CD8-positive, alpha-beta memory T cell (primary cell): ENCODE measurements at places on chromosomes 3 and 15. TPM values are rescaled to one million over a fixed set of nuclear protein-coding genes. Genes with fewer than 3 reads are reported as not detected.
A peak's percentile ranks its signal among the peaks of the same experiment; 100 is the strongest.

The LEO1 gene
- 36.0 TPM for total RNA-seq

- no peak overlapping the region for H3K4me3 ChIP-seq
- DNase-seq: no peak
- no peaks in the 10 kb centered on the region for H3K36me3 ChIP-seq
- no peaks in the 10 kb centered on the region for H3K4me1 ChIP-seq
Observed at GRCh38 chr3:115469649-115470048, 153.7 kb upstream of the GAP43 start.

DNA sequence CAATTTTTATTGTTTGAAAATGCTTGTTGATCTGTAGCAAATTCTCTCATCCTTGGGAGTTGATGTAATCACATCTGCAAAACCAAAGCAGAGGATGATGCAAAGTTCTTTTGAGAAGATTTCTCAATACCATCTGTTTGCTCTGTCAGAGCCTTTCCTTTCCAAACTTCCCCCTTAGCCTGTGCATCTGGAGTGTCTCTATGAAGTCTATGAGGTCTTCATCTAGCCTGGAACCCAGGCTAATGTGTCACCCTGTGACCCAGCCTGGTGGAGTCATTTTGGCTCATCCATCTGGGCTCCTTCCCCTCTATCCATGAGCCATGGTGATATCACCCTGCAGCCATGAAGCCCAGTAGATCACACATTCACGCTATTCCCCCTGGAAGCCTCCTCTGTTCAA lies 123.2 kb upstream of the SLC7A14 start:
- DNase-seq: no peak
- no peaks in the 10 kb centered on the region for H3K4me1 ChIP-seq
- no peaks in the 10 kb centered on the region for H3K27me3 ChIP-seq
- H3K4me3 ChIP-seq: no peak overlapping the region

- H3K27ac ChIP-seq: peak overlapping the region; percentile 21
- no peak for DNase-seq
- peaks cover 32% of the 10 kb centered on the region for H3K4me1 ChIP-seq
- H3K27me3 ChIP-seq: no peaks in the 10 kb centered on the region
- peak overlapping the region; percentile 33 for H3K4me3 ChIP-seq
- H3K36me3 ChIP-seq: no peaks in the 10 kb centered on the region
Observed at GRCh38 chr15:88904257-88904623, 8.9 kb upstream of the HAPLN3 start.

The BFSP2 gene
- not detected for total RNA-seq

- H3K36me3 ChIP-seq: no peaks in the 10 kb centered on the region
- no peak overlapping the region for H3K27ac ChIP-seq
- no peak overlapping the region for H3K4me3 ChIP-seq
- no peaks in the 10 kb centered on the region for H3K27me3 ChIP-seq
- DNase-seq: no peak
Observed at GRCh38 chr3:126179825-126180476, 435 bp downstream of the ALDH1L1 start.

GRCh38 chr3:72761410-72761809 lies 86.8 kb downstream of the SHQ1 start:
- H3K27me3 ChIP-seq: no peaks in the 10 kb centered on the region
- H3K4me1 ChIP-seq: peaks cover 21% of the 10 kb centered on the region
- no peak overlapping the region for H3K27ac ChIP-seq
- no peak for DNase-seq
- H3K36me3 ChIP-seq: peaks cover 5% of the 10 kb centered on the region

GRCh38 chr3:63990204-63990603 lies 33.1 kb downstream of the PSMD6 start:
- no peak overlapping the region for H3K27ac ChIP-seq
- H3K27me3 ChIP-seq: no peaks in the 10 kb centered on the region
- peaks cover 92% of the 10 kb centered on the region for H3K36me3 ChIP-seq
- no peak overlapping the region for H3K4me3 ChIP-seq
- no peak for DNase-seq

DNA sequence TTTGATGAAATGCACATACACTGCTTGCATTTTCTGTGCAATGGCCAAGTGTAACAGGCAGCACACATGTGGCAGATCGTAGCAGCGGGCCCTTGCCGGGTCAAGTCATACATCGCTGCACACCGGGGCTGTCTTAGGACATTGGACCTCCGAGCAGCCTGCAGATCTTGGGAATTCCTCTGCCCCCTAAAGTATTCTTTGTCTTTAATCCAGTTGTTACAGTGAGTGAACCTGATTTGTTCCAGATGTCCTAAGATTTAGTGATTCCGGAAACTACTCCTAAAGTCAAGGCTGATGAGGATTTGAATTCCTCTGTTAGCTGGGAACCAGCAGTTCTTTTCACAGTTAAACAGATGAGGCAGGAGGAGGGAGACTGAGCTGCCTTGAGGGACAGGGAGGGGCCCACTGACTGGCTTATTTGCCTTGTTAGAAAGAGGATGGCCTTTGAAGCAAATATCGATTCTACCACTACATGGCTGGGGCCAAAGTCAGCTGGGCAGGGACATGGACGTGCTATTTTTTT lies 190.7 kb upstream of the CTDSPL start:
- H3K27me3 ChIP-seq: no peaks in the 10 kb centered on the region
- no peak for DNase-seq
- H3K36me3 ChIP-seq: no peaks in the 10 kb centered on the region
- H3K27ac ChIP-seq: no peak overlapping the region
- H3K4me3 ChIP-seq: no peak overlapping the region

DNA sequence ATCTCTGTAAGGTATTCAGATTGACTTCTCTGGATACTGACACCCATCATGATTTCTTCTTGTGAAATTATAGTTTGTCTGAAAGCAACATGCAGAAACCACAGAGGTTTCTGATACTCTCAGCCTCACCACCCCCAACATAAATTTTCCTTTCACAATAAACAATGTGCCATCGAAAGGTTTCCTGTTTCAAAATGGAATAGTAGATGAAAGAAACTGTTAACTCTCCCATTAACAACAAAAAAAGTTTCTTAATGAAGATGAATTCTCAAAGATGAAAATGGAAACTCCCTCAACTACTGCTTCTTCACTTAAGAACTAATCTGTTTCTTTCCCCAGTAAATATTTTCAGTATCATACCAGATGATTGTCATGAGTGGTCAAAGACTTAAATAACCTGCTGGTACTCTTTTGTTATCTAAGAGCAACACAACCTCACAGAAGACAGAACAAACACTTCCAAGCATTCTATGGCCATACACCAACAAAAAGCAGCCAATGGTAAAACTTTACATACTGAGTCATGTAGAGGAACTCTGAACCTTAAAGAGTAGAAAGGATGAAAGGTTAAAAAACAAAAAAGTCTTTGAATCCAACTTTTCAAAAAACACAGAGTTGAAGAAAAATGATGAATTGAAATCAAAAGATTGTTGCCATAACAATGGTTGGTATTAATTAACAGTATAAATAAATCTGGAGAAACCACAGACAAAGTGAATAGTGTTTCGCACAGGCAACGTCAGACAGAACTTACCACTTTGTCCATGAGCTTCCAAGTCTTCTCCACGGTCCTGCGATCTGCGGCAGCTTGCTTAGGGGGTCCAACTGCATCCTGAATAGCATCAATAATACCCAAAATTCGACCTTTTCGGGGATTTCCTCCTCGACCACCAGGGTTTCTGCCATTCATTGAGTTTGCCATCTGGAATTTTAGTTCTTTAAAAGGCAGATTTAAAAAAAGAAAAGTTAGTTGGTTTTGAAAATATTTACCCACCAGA lies 1.9 kb downstream of the CBLB start:
- no peaks in the 10 kb centered on the region for H3K27me3 ChIP-seq
- peaks cover 6% of the 10 kb centered on the region for H3K36me3 ChIP-seq
- DNase-seq: peak; percentile 53
- peaks cover 57% of the 10 kb centered on the region for H3K4me1 ChIP-seq

The VILL gene
- 14.7 TPM for total RNA-seq

- H3K27me3 ChIP-seq: no peaks in the 10 kb centered on the region
- H3K27ac ChIP-seq: no peak overlapping the region
- no peak for DNase-seq
- no peaks in the 10 kb centered on the region for H3K4me1 ChIP-seq
Observed at GRCh38 chr3:143594206-143594605, 254.1 kb downstream of the SLC9A9 start.

The TRIM42 gene
- total RNA-seq: not detected

The KCNMB2 gene
- total RNA-seq: not detected

The STRA6 gene
- total RNA-seq: not detected

The OR5K2 gene
- total RNA-seq: not detected

GRCh38 chr15:73051807-73052652 lies at the start of gene NEO1:
TSS of gene NEO1 (plus strand) at chr15:73052463. CDS start at chr15:73052676, 213 bp downstream.
- no peaks in the 10 kb centered on the region for H3K36me3 ChIP-seq
- no peak within 1 kb of the TSS for H3K27ac ChIP-seq
- peak within 1 kb of the TSS; percentile 60 for H3K4me3 ChIP-seq
- H3K4me1 ChIP-seq: peaks cover 7% of the 10 kb centered on the region

GRCh38 chr3:25473246-25473645 lies 45.2 kb downstream of the RARB start:
- H3K36me3 ChIP-seq: no peaks in the 10 kb centered on the region
- DNase-seq: no peak
- H3K27me3 ChIP-seq: no peaks in the 10 kb centered on the region
- no peaks in the 10 kb centered on the region for H3K4me1 ChIP-seq
- no peak overlapping the region for H3K27ac ChIP-seq

DNA sequence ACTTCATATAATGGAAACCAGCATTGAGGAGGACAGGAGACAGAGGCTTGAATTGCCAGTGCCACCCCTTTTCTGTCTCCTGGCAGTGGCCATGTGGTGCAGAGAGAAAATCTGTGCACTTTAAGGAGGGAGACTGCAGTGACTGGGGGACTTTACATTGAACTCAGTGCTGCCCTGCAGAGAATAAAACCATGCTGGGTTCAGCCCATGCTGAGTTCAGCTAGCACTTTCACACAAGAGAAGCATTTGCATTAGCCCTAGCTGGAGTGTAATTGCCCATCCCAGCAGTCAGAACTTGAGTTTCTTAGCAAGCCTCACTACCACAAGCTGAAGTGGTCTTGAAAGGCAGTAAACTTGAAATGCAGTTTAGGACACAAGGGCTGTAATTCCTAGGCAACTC lies 677.5 kb downstream of the ZPLD1 start:
- H3K36me3 ChIP-seq: no peaks in the 10 kb centered on the region
- H3K27me3 ChIP-seq: no peaks in the 10 kb centered on the region
- no peak overlapping the region for H3K27ac ChIP-seq
- no peak overlapping the region for H3K4me3 ChIP-seq
- no peaks in the 10 kb centered on the region for H3K4me1 ChIP-seq
- DNase-seq: no peak

DNA sequence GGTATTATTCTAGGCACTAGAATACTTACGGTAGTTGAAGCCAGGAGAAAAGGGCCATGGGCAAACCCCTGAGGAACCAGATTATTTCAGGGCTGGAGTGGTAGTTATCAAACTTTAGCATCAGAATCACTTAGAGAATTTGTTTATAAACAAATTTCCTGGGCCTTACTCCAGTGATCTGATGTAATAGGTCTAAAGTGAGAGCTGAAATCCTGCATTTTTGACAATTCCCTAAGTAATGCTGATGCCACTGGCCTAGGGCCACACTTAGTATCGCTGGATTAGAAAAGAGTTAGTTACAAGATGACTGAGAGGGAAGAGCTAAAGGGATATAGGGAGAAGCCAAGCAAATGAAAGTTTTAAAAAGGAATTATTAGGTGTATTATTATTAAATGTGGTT lies 412.5 kb upstream of the THRB start:
- no peak overlapping the region for H3K27ac ChIP-seq
- H3K4me1 ChIP-seq: no peaks in the 10 kb centered on the region
- no peak overlapping the region for H3K4me3 ChIP-seq
- no peak for DNase-seq
- no peaks in the 10 kb centered on the region for H3K36me3 ChIP-seq

The PLSCR2 gene
- not detected for total RNA-seq

The B3GNT5 gene
- 10.0 TPM for total RNA-seq

- H3K27ac ChIP-seq: no peak overlapping the region
- H3K4me3 ChIP-seq: no peak overlapping the region
- H3K36me3 ChIP-seq: no peaks in the 10 kb centered on the region
Observed at GRCh38 chr3:119817583-119818363, 35.9 kb downstream of the NR1I2 start.

- no peaks in the 10 kb centered on the region for H3K27me3 ChIP-seq
- H3K36me3 ChIP-seq: no peaks in the 10 kb centered on the region
- no peak overlapping the region for H3K27ac ChIP-seq
- no peak for DNase-seq
- H3K4me1 ChIP-seq: no peaks in the 10 kb centered on the region
Observed at GRCh38 chr3:127373441-127374085, 85.7 kb upstream of the PRR20G start.

DNA sequence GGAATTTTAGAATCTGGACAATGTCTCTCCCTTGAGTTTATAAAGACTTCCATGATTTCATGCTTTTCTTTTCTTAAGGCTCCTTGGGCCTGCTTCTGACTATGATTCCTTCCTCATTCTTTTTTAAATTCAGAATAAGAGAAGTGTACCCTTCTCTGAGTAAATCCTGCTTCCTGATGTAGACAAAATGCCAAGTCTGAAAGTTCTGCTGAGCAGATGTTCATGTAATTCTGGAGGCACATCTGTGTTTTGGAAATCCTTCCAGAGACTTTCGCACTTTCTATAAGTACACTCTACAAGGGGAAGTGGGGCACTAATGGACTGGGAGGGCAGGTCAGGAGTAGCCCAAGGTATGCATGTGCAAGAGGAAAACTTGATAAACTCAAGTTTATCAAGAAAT lies 24.8 kb downstream of the TPM1 start:
- H3K4me3 ChIP-seq: no peak overlapping the region
- no peaks in the 10 kb centered on the region for H3K27me3 ChIP-seq
- no peak for DNase-seq
- H3K4me1 ChIP-seq: no peaks in the 10 kb centered on the region

The CCR2 gene
- total RNA-seq: 0.74 TPM

DNA sequence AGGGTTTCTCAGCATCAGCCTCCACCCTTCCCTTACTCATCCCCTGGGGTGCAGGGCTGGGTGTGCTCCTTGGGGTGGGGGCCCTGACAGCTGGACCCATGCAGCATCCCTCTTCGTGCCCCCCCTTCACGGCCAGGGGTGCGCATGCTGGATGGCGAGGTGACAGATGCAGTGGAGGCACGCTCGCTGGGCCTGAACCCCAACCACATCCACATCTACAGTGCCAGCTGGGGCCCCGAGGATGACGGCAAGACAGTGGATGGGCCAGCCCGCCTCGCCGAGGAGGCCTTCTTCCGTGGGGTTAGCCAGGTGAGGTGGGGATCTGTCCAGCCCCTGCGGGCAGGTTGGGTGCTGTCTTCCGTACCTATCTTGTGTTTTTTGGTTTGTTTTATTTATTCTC lies 6.3 kb upstream of the FES start:
- no peak overlapping the region for H3K27ac ChIP-seq
- no peak for DNase-seq
- H3K4me1 ChIP-seq: peaks cover 10% of the 10 kb centered on the region
- H3K27me3 ChIP-seq: no peaks in the 10 kb centered on the region
- H3K36me3 ChIP-seq: peaks cover 16% of the 10 kb centered on the region
- no peak overlapping the region for H3K4me3 ChIP-seq

GRCh38 chr3:163601426-163601825 lies 1476.9 kb downstream of the SI start:
- no peaks in the 10 kb centered on the region for H3K36me3 ChIP-seq
- no peak overlapping the region for H3K4me3 ChIP-seq
- H3K4me1 ChIP-seq: no peaks in the 10 kb centered on the region
- DNase-seq: no peak
- no peaks in the 10 kb centered on the region for H3K27me3 ChIP-seq

GRCh38 chr3:43004282-43004681 lies 25.2 kb downstream of the GASK1A start:
- no peaks in the 10 kb centered on the region for H3K27me3 ChIP-seq
- no peak overlapping the region for H3K4me3 ChIP-seq
- H3K36me3 ChIP-seq: no peaks in the 10 kb centered on the region

The CAV3 gene
- total RNA-seq: not detected

The FBXO40 gene
- total RNA-seq: not detected

- no peak overlapping the region for H3K4me3 ChIP-seq
- DNase-seq: no peak
- no peaks in the 10 kb centered on the region for H3K36me3 ChIP-seq
- H3K4me1 ChIP-seq: no peaks in the 10 kb centered on the region
Observed at GRCh38 chr3:17500618-17501017, 241.8 kb downstream of the TBC1D5 start.

The ITIH3 gene
- not detected for total RNA-seq
